ENCODE measurements at places on chromosomes 2 and 18. TPM values are rescaled to one million over a fixed set of nuclear protein-coding genes. Genes with fewer than 3 reads are reported as not detected.
A peak's percentile ranks its signal among the peaks of the same experiment; 100 is the strongest.

Gene RBMS1
- 177 TPM for polyA plus RNA-seq

Gene TPGS2
- 140 TPM for polyA plus RNA-seq

Gene CHN1
- 34.7 TPM for polyA plus RNA-seq

Gene CIB4
- polyA plus RNA-seq, result 0.48 TPM

Gene PUM2
- polyA plus RNA-seq, result 123 TPM

Gene SLC19A3
- 10.7 TPM for polyA plus RNA-seq

Gene TMEM163
- 1.6 TPM for polyA plus RNA-seq

Gene HAAO
- 38.9 TPM for polyA plus RNA-seq

GRCh38 chr2:31402388-31402787 lies 12.2 kb downstream of the XDH start:
- DNase-seq, result no peak

DNA sequence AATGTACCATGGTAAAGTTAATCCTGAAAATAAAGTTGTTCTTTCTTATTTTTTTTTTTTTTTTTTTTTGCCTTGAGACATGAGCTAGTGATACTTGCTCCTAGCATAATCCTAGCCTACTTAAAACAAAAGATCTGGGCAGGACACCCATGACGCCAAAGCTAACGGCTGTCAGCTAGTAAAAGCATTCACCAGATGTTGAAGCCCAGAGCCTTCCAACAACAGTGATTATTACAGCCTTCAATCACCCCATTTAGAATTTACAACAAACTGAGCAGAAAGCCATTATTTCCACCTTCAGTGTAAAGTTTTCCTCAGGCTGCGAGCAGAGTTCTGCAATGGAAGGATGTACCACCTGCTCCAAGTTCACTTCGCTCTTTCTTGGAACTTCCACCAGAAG lies 259.5 kb downstream of the SP3 start:
- no peak for DNase-seq

DNA sequence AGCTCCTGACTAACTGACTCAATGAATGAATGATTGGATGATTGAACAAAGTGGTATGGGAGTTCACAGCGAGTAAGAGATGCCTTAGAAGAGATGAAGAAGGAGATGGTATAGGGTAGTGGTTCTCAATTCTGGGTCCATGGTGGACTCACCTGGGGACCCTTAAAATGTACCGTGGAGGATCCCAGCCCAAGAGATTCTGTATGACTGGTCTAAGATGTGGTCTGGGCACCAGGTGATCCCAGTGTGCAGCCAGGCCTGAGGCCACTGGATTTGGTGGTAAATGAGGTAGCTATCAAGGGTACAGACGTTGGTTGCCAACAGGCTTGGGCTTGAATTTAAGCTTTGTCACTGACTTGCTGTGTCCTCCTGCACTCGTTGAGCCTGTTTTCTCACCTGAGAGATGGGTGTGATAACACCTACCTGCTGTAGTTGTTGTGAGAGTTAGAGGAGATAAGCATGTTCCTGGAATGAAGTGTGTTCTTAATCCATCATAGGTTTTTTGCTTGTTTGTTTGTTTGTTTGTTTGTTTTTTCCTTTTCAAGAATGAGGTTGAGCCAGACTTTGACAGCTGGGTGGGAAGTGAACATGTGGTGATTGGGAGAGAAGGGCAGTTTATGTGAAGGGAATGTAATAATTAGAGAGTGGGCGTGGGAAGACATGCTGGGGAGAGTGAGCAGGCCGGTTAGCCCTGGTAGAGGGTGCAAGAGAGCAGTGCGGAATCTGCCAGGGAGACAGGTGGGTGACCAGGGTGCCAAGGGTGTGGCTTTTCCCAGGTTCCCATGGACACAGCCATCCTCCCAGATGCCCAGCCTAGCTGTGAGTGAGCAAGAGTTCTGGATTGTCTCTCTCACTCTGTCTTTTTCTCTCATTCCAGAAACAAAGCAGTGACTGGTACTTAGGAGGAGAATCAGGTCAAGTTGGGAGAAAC lies 31.4 kb upstream of the IL1B start:
- DNase-seq, result no peak

DNA sequence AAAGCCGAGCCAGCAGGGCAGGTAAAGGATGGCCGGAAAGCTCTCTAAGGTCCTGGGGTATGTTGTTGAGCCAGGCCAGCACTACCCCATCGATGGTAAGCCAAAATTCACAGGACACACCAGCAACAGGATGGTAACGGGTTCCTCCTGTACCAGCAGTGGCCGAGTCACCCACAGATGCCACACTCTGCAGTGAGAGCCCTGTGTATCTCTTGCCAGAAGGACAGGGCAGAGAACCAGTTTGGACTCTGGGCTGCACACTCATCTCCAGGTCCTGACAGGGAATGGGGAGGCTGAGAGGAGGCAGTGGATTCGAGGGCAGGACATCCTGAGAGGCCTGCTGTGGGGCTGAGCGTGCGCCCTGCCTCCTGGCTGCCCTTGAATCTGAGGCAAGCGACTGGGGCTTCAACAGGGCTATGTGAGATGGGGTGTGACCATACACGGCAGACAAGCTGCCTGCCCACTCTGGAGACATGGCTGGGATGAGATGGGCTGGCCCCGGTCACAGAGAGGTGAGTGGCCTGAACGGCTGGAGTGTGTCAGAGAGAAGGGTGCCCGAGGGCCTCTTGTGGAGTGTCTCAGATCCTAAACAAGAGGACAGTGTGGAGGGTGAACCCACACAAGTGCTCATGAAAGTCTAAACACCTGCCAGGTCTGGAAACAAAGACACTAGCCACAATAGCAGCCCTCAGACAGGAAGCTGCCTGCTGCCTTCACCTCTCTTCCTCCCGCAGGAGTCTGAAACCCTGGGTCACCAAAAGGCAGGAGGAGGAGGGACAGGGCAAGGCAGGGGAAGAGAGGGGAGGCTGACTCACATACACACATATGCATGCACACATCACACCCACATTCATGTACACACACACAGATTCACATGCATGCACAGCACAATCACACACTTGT lies 182.3 kb downstream of the LOXHD1 start:
- DNase-seq, result no peak

- no peak for DNase-seq
These were observed 37.2 kb downstream of the CASP10 start for GRCh38 chr2:201220102-201220570.

DNA sequence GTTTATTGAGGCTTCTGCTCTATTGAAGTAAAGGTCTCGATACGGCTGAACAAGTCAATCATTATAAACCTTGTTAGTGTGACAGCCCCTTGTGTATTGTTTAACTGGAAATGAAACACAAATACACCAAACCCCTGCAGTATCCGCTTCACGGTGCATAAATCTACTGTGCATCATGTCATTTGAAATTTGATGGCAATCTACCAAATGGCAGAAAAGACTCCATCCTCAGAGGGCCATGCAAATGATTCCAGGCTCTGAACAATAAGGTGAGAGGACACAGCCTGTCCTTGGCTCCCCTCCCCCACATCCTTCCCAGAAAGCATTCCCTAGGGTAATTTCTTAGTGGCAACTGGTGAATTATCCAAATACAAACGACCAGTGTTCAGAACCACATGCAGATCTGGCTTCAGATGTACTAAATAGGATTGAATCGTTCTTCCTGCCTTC lies 80.6 kb downstream of the ADCYAP1 start:
- no peak for DNase-seq

- DNase-seq, result no peak
These were observed 1.2 kb upstream of the SELENOI start for GRCh38 chr2:26344581-26345282.

GRCh38 chr2:65108780-65109179 lies 21.1 kb downstream of the RAB1A start:
- no peak for DNase-seq

DNA sequence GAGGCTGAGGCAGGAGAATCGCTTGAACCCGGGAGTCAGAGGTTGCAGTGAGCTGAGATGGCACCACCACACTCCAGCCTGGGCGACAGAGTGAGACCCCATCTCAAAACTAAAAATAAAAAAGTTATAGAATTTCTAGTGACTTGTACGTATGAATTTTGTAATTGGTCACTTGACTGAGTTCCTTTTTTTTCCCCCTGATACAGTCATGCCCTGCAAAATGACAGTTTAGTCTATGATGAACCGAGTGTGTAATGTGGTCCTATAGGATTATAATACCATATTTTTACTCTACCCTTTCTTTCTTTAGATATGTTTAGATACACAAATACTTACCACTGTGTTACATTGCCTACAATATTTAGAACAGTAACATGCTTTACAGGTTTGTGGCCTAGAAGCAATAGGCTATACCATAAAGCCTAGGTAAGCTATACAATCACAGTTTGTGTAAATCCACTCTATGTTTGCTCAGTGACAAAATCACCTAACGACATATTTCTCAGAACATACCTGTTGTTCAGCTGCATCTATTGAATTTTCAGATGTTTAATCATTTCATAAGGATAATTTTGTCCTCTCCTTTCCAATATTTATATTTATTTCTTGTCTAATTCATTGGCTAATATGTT lies 25.4 kb downstream of the SOCS6 start:
- no peak for DNase-seq

DNA sequence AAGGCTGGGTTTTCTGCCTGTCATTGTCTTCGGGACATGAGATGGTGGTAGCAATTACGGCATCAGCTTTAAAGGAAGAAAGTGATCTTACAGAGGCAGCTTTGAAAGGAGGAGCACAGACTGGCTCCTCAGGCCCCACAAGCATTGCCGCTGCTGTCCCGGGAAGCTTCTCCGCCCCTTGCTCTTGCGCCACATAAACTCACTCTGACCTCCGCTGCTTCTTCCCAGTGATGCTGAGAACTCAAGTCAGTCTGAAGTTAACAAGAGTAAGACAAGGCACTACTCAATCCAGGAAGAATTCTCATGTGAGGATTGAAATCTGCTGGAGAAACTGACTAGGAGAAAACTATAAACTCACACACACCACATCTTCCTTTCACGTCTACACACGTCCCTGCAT lies 112.4 kb upstream of the RIOK3 start:
- no peak for DNase-seq

GRCh38 chr18:52723550-52723970 lies 383.6 kb downstream of the DCC start:
- DNase-seq, result no peak

GRCh38 chr2:112256654-112257053 lies 1.8 kb upstream of the ZC3H8 start:
- no peak for DNase-seq

DNA sequence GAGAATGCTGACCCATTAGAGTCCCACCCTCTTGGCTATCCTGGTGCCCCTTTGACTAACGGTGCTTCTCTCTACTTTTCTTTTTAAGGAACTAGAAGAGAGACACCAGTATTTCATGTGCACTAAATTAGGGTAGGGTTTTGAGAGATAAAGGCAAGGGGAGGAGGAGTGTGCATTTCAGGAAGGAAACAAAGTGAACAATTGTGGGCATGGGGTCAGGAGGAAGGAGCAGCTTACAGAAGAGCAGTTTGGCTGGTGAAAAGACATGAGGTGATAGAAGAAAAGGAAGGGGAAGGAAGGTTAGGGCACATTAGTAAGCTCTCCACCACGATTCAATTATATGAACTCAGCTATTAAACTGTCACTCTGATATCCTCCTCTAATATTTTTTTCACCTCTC lies 105.8 kb upstream of the CTAGE1 start:
- no peak for DNase-seq

- peak; percentile 17 for DNase-seq
These were observed 391.3 kb upstream of the FIGN start for GRCh38 chr2:164126960-164127660.

DNA sequence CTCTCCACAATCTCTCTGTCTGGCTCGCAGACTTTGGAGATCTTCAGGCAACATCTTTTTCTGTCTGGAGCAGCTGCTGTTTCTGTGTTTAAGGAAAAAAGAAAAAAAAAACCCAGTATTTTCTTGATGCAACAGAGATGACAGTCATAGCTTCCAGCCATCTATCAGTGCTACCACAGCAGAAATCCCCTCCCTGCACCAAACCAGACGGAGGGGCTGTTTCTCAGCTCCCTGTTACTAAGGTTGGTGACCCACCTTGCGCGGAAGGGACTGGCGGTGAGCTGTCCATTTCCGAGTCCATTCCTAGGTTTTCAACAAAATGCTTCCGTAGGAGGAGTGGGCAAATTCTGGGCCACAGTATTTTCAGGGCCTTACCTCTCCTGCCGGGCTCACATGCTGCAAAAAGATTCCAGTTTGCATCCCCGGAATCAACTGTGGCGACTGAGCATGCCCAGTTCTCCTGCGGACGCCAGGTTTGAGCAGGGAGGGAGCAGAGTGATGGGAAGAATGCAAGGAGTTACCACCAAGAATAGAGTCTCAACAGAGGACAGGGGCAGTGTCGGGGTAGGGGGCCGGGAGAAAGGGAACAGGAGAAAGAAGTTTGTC lies 1.2 kb downstream of the SLC4A10 start:
- DNase-seq, result no peak

DNA sequence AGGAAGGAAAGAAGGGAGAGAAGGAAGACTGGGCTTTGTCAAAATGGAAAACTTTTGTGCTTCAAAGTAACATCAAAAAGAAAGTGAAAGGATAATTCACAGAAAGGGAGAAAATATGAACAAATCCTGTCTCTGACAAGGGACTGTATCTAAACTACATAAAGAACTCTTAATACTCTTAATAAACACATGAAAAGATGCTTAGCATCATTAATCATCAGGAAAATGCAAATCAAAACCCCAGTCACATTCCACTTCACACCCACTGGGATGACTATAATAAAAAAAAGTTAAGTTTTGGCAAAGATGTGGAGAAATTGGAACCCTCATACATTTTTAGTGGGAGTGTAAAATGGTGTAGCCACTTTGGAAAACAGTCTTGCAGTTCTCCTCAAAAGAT lies 11.8 kb upstream of the ZFP36L2 start:
- no peak for DNase-seq
